Activated T-cell treated with anti-CD3 and anti-CD28 coated beads, Interleukin-2, amount 50 U/mL, for 24 hours (primary cell): ENCODE measurements at places on chromosomes 7 and 10.
A peak's percentile ranks its signal among the peaks of the same experiment; 100 is the strongest.

GRCh38 chr10:112092519-112092918 lies 91.0 kb downstream of the GPAM start:
- no peak for DNase-seq

GRCh38 chr10:103780242-103781149 lies 74.9 kb downstream of the SH3PXD2A start:
- DNase-seq, result no peak

GRCh38 chr7:93212881-93213280 lies 13.4 kb downstream of the HEPACAM2 start:
- DNase-seq, result no peak

DNA sequence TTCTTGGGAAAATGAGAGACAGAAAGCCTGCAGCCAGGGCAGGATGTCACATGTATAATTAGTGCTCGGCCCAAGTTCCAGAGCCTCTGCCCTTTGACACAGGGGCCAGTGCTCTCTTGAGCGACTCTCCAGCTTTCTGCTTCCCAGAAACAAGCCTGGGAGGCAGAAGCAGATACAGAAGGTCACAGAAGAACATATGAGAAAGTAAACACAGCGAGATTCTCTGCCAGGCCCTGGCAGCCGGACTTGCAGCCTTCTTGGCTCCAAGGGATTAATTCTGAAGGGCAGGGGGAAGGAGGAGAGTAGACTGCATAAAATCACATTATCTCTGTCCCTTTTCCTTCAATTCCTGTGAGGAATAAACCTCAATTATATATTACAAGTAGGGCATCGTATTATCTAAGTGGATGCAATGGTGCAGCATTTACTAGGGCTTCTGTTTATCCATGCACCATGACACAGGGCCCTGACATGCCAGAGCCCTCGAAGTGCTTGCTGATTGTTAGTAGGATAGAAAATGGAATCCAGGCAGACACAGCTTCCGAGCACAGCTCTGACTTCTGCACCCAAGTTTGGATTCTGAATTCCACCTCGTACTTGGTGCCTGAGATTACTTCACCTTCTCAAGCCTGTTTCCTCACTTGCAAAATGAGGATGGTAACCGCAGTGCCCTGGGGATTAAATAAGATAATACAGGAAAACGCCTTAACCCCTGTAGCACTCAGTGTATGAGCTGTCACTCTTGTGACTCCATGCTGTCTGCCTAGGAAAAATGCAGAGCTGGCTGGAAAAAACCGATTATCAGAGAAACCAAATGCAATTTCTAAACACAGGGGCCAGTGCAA lies 536.5 kb downstream of the TNS3 start:
- DNase-seq, result no peak

DNA sequence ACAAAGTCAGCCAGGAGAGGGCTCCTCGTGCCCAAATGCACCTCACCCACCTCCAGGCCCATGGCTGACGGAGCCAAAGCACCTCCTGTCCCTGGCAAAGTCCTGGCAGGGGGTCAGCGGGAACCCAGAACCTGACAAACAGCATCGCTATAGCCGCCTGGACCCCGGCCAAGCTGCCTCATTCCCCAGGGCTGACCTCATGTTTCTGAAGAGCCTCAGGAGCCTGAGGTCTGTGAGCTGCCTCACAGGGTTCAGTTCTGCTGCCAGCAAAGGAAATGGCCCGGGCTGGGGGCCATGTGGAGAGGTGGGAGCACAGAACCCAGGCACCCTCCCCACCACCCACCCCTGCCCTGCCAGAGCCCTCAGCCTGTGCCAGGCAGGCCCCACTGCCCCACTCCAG lies 4.2 kb upstream of the NANOS1 start:
- DNase-seq, result no peak

DNA sequence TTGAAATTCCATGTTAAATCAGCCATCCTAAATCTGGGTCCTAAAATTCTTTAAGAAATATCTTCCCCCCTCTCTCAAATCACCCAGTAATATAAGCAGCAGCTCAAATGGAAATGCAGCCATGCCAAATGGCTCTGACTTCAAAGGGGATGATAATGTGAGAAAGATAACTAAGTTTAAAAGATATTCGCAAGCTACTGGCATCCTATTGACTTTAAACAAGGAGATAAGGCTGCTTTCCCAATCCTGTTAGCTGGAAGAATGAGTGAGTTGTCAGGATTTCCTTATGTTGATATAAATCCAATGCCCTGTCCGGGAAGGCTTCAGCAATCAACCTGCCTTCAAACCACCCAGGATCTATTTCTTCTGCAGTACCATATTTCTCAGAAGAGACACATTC lies 172.0 kb downstream of the FANK1 start:
- no peak for DNase-seq

DNA sequence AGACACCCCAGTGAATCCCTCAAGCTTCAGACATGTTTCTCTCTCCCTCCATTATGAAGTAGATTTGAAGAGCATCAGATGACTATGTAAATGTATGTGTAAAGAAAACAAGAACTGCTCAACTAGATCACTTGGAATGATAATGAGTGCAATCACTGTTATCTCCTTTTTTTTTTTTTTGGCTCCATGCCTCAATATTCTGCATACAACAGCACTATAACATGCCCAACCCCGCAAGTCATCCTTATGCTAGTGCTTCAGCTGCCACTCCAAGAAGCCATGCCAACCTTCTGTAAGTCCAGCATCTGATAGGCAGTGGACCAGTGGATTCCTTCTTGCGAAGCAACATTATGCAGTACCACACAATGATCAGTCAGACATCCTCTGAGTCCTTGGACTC lies 133.7 kb downstream of the TFPI2 start:
- DNase-seq, result no peak

DNA sequence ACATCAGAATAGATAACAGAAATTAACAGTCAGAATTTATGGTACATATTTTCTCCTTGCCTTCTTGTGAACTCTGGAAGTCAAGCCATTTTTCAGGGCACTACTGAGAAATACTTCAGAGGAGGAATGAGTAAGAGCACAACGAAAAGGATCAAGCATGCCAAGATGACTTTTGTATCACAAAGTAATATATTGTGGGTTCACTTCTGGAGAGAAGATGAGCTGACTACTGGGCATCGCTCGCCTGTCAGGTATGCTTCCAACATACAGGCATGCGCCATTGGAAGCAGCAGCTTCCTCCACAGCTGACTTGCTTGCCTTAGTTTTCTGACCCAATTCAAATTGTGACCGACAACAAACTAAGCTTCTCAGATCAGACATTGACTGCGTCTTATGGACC lies 137.3 kb downstream of the VTI1A start:
- no peak for DNase-seq

- DNase-seq, result no peak
These were observed 199.2 kb upstream of the MEOX2 start for GRCh38 chr7:15885678-15886077.

GRCh38 chr7:33760146-33760545 lies 145.2 kb upstream of the BMPER start:
- DNase-seq, result no peak

DNA sequence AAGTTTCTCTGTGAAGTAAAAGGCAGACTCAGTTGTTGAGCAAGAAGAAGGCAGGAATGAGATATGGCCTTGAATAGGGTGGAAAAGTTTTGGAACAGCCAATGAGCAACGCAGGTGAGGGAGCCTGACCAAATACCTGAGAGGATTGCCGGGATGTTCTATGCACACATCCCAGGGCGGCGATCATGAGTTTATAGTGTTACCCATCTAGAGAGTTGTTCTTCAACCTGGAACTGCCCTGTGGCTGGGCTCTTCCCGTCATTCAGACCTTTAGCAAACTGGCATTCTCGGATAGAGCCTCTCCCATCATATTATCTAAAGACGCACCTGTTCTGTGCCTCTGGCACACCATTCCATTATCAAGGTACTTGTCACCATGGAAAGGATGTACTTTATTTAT lies 103.0 kb upstream of the KIF5B start:
- DNase-seq, result no peak

- DNase-seq, result no peak
These were observed 201.1 kb downstream of the LRRN3 start for GRCh38 chr7:111292026-111292470.

DNA sequence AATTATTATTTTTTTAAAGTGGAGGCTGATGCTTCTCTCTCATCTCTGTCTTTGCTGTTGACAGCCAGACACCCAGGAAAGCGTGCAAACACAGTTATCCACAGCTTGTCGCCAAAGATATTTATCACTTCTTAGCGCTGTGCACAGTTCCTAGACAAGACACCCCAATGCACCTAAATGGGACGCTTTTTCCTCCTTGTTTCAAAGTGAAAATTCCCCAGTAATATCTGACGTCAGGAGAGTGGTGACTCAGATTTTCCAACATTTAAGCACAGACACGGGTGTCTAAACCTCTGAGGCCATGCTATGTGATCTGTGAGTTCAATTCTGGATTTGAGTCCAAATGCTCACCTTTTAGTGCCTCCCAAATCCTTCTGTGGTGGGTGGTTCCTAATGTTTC lies 151.6 kb downstream of the EMX2 start:
- no peak for DNase-seq

GRCh38 chr7:151062399-151063211 lies 3.2 kb downstream of the SLC4A2 start:
- no peak for DNase-seq

DNA sequence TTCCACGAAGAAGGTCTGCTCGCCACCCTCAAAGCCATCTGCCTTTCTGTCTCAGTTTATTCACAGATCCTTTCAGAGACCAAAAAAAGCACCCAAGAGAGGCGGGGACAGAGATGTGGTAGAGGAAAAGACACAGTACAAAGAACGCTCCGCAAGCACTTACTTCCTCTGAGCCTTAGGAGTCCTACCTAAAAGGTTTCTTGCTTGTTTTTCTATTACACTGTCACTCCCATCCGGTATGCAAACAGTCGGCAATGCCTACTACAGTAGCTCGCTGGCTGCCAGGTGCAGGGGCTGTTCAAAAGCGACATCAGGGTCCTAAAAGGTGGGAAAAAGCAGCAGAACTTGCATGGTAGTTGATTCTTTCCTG lies 816 bp downstream of the TECPR1 start:
- DNase-seq, result peak; percentile 61

DNA sequence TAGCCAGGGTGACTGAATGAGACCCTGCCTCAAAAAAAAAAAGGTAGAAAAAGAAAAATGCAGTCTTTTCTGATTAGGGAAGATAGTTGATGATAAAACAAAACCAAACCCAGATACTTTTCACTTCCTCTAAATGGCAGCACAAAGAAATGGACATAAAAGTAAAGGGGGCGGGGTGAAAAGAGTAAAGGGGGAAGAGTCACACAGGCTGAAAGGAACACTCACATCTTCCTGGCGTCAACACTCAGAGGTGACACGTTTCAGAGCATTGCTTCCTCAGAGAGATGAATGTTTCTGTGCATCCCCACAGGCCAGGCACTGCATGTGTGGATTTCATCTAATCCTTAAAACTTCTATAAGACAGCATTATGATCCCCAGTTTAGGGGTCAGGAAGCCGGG lies 81.2 kb downstream of the HIPK2 start:
- DNase-seq, result no peak

- no peak for DNase-seq
These were observed 71.5 kb downstream of the PRPF18 start for GRCh38 chr10:13658264-13658663.

- no peak for DNase-seq
These were observed 325.7 kb upstream of the MKI67 start for GRCh38 chr10:128451879-128452278.

- DNase-seq, result no peak
These were observed 22.2 kb upstream of the PRPF18 start for GRCh38 chr10:13564576-13564975.

- DNase-seq, result no peak
These were observed 7.2 kb downstream of the ADAMTS14 start for GRCh38 chr10:70679498-70679897.

DNA sequence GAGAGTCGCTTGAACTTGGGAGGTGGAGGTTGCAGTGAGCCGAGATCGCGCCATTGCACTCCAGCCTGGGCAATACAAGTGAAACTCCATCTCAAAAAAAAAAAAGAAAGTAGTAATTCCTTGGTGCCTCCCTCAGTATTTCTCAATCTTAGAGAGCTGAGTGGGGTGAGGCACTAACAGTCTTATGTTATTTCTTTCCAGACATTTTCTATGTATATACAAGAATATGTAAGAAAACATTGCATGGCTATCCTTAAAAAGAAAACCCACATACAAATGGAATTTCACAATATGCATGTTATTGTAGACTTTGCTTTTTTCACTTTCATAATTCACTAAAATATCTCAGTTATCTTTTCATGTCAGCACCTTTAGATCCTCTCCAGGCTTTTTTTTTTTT lies 13.6 kb upstream of the SLF2 start:
- no peak for DNase-seq

GRCh38 chr7:41881331-41882130 lies 178.6 kb upstream of the INHBA start:
- DNase-seq, result peak; percentile 81

- DNase-seq, result no peak
These were observed 7.0 kb downstream of the GPR26 start for GRCh38 chr10:123673198-123673597.

DNA sequence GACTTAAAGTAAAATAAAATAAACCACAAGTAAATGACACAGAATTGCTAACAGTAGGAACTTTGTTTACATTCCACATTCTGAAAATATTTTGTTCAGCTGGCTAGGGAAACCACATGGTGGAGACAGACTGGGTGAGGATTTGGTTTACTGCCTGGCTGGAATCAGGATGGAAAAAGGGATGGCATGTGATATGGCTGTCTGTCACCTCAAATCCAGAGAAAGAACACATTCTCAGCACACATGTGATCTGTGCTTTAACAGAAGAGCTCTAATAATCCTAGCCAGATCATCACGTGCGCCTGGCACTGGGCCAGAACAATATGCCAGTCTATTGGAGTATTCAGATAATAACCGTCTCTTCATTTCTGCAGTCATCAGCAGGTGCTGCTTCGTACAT lies 90.9 kb upstream of the PIP4K2A start:
- no peak for DNase-seq

- DNase-seq, result no peak
These were observed 110.6 kb downstream of the RNLS start for GRCh38 chr10:88472540-88472939.

- no peak for DNase-seq
These were observed 21.8 kb downstream of the STMP1 start for GRCh38 chr7:135684136-135684535.

- no peak for DNase-seq
These were observed 48.2 kb downstream of the PON1 start for GRCh38 chr7:95276114-95276513.

DNA sequence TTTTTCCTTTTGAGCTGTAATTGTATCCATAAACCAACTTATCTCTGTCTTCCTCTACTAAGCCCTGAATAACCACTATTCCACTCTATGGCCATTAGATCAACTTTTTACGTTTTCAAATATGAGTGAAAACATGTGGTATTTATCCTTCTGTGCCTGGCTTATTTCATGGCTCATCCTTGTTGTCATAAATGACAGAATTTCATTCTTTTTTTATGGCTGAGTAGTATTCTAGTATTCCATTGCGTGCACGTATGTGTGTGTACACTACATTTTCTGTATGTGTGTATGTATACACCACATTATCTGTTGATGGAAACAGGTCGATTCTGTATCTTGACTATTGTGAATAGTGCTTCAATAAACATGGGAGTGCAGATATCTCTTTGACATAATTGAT lies 11.1 kb downstream of the CDK1 start:
- DNase-seq, result no peak
